ENCODE measurements at places on chromosomes 1 and 21.

GRCh38 chr1:15038232-15039016 is 115.1 kb upstream of the TMEM51 start:
- no peak for DNase-seq

DNA sequence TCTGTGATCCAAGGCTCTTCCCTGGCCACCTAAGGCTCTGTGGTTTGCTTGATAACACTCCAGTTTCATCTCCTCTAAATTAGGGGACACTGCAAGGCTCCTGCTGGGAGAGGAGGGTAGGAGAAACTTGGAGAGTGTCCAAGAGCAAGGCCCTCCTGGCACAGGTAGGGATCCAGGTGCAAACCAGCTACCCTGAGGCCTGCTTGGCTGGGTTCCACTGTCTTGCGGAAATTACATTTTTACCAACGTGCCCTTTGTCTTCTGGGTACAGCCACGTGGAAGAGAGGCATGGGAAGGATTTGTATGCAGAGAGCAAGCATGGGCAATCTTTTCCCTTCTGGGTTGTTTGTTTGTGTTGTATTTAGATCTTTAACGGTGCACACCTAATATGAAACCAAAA is 132.5 kb downstream of the PRDM2 start:
- DNase-seq = no peak

DNA sequence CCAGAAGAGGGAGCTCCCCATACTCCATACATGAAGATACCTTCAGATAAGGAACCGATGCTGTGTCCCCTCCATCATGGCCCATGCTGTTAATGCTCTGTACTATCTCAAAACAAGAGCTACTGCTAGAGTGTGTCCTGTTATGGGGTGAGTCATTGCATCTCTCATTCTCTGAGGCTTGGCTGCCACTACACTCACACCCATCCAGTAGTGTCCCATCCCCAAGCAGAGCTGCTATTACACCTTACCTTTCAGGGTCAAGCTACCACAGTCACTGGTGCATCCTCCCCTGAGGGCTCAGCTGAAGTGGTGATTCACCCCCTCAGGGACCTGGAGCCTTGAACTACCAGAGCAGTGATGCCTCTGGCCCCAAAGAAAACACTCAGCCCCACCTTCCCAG is 198.5 kb downstream of the PLA2G4A start:
- DNase-seq = no peak

DNA sequence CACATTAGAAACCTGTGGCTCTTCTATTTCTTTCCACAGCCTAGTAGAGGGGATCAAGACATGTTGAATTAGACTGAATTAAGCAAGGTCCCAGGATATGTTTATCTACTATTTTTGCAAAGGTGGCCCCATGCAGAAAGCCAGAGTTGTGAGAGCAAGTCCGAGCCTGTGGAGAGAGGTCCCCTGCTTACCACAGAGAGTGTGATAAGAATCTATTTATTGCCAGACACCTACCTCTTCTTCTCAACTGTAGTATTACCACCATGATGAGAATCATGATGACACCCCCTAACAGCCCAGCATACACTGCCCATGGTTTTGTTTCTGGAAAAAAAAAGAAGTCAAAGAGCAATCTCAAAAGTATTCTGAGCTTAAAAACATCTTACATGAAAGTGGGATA is 23.0 kb downstream of the SLAMF1 start:
- DNase-seq = no peak

DNA sequence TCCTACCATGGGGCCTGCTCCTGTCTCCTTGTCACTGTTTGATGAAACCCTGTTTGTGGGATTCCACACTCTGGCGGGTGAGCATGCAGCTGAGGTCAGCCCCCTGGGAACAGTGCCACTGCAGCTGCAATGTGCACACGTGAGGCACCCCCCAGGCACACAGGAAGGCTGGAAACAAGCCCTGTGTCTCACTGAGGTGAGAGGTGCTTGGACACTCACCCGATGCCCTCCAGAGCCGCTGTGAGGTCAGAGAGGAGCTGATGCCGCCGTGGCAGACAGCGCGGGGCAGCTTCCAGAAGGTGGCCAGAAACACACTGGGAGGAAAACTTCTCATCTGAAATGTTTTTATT is 49.7 kb downstream of the SLX9 start:
- DNase-seq = no peak

GRCh38 chr1:231584117-231584516 is 42.5 kb upstream of the DISC1 start:
- no peak for DNase-seq

DNA sequence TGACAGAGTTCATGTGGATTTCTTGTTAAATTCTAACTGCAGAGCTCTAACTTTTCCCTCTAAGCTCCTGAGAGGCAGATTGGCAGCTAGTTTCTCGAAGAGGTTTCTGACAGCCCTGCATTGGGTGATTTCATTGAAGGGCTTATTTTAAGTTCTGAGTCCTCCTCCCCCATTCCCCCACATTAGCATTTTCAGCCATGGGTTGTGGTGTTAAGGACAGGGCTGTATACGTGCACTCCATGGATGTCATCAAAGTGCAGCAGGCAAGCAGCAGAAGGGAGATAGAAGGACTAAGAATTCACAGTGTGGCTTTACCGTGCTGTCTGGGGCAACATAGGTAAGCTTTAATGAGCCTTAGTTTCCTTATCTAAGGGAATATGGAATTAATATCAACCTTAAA is 19.0 kb downstream of the CRYZ start:
- DNase-seq = no peak

DNA sequence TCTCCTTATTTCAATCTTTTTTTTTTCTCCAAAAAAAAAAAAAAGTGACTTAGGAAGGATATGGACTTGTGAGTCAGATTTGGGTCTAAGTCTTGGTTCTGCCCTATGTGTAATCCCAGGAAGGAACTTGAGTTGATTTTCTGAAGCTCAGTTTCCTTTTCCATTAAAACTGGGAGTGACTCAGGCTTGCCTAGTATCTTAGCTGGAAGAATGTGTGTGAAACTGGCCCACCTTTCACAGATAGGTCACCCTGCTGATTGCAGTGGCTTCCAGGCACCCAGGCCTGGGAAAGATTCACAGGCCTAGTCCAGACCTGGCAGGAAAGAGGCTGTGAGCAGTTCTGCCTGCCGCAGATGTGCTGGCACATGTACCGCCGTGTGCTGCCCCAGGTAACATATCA is 218.3 kb upstream of the HOOK1 start:
- DNase-seq = no peak

DNA sequence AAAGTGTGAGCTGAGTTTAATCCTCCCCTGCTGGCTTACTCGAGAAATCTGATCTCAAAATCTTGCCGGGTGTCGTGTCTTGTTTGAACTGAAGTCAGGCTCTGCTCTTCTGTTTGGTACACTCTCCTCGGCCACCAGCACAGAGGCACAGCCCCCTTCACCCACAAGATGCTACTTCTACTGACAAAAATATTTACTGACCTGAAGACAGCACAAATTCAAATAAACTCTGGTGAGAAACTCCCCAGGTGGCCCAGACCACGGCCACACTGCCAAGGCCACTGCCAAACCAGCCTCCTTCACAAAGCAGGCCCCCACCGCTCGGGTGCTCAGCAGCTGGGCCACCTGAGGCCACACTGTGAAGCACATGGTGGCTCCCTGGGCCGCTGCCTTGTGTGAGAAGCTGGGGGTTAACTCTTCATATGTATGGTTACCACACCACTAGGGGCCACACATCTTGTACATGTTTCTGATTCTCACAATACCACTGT is 80.6 kb downstream of the TGFBR3 start:
- DNase-seq = no peak

GRCh38 chr1:6207921-6208320 is 2.0 kb downstream of the RNF207 start:
- DNase-seq = no peak

DNA sequence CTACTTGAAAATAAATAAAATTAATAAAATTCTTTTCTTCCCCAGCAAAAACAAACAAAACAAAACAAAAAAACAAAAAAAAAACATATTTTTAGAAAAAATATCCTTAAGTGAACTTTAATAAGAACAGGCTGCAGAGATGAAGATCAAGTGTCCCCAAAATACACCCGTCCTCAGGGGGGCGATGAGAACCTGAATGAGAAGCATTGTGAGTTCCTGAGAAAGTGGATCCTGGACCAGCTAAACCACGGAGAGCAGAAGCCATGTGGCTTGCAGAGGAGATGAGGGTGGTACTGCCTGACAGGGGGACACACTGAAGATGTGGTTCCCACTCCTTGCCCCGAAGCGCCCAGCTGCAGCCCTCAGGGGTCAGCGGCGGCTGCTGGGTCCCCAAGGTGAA is 89.3 kb downstream of the ITPKB start:
- DNase-seq = peak; percentile 52

GRCh38 chr1:67795179-67795912 is 37.9 kb downstream of the GNG12 start:
- no peak for DNase-seq

DNA sequence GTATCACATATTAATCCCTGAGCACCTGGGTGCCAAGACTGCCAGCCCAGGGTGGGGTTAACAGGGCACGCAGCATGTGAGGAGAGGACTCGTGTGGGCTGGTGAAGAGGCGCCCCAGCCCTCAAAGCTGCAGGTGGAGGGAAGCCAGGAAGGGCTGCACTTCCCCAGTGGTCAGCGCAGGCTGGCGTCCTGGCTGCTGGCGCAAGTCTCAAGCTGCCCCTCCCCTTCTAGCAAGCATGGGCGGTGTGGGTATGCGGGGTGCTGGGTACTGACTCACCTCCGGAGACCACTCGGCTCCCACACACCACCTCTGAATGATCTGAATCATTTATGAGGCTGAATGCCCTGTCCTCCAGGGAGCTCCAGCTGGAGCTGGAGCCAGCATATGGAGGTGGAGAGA is 44.0 kb downstream of the EIF2D start:
- no peak for DNase-seq
